ENCODE measurements at places on chromosomes 6 and 20.

GRCh38 chr6:109897561-109898080, 80.5 kb upstream of the GPR6 start:
- DNase-seq: no peak

- DNase-seq: peak; percentile 69
Measured at GRCh38 chr20:62156592-62157386, 13.2 kb downstream of the SS18L1 start.

DNA sequence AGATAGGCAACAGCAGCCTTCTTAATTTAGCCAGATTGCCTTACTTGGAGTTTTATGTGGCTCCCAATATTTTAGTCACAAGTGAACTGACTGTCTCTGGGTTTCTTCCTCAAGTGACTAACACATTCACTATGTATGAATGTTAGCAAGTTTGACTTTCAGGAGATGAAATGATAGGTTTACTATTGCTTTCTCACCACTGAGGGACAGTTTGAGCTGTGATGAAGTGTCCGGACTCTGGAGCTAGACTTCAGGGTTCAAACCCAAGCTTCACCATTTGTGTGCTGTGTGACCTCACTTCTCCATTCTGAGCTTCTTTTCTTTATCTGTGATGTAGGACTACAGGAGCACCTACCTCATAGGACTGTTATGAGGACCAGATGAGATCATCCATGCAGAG, 8.2 kb downstream of the DHX35 start:
- peak; percentile 96 for DNase-seq

- no peak for DNase-seq
Measured at GRCh38 chr6:149435919-149436586, 36.0 kb downstream of the SUMO4 start.

GRCh38 chr6:134921276-134921675, 28.6 kb downstream of the ALDH8A1 start:
- DNase-seq: no peak

DNA sequence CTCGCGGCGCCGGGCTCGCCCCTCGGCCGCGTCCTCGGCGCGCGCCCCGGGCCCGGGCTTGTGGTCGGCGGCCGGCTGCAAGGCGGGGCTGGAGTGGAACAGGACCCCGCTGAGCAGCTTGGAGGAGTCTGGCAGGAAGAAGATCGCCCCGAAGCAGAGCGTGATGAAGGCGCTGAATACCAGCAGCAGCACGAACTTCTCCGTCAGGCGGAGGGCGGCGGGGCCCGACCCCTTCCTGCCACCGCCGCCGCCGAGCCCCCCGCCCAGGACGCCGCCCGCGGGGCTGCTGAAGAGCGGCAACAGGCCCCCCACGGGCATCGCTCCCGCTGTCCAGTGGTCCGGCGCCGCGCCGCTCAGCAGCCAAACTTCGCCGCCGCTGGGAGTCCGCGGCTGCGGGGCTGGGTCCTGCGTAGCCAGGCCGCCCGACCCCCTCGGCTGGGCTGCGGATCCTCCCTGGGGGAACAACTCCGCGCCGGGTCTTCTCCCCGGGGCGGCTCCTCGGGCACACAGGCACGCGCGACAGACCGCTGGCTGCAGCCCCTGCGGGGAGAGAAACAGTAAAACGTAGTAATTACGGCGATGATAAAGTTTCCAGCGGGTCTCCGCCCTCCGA, 707 bp downstream of the MAN1A1 start:
- peak; percentile 38 for DNase-seq

- DNase-seq: peak; percentile 79
Measured at GRCh38 chr20:51326201-51326819, 216.2 kb downstream of the NFATC2 start.

GRCh38 chr6:36246506-36247268, 23.2 kb upstream of the PNPLA1 start:
- DNase-seq: no peak

- DNase-seq: peak; percentile 91
Measured at GRCh38 chr6:105804424-105804823, 281.7 kb upstream of the PRDM1 start.

DNA sequence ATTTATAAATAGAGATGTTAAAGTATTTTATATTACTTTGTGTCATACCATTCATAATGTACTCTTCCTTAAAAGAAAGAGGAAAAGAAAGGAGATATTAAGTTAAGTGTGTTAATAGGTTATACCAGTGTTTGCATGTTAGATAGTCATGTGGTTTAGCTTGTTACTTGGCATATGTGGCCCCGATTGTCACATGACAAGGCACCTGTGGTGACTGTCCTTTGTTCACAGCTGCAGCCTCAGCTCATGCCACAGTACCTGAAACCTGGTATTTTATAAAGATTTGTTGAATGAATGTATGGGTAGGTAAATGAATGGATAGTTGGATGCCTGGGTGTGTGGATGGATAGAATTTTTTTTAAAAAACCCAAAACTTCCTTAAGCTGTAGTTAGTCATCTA, 306.1 kb upstream of the FLRT3 start:
- no peak for DNase-seq

GRCh38 chr6:131053546-131054240, 9.4 kb downstream of the EPB41L2 start:
- peak; percentile 85 for DNase-seq

DNA sequence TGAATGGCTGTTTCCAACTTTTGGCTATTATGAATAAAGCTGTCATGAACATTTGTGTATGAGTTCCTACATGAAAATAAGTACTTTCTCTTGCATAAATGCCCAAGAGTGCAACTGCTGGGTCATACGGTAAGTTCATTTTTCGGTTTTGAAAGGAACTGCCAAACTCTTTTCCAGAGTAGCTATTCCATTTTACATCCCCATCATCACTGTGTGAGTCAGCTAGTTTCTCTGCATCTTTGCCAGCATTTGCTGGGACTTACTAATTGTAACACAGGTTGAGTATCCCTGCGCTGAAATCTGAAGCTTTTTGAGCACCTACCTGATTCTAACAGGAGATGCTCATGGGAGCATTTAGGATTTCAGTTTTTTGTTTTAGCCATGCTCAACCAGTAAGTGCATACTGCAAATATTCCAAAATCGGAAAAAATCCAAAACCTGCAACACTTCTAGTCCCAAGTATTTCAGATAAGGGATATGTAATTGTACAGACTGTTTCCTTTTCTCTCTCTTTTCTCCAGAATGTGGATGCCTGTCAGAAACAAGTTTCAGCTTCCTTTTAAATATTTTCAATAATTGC, 118.4 kb downstream of the DTNBP1 start:
- no peak for DNase-seq
